ENCODE measurements at places on chromosomes 4 and X. TPM values are rescaled to one million over a fixed set of nuclear protein-coding genes. Genes with fewer than 3 reads are reported as not detected.

DNA sequence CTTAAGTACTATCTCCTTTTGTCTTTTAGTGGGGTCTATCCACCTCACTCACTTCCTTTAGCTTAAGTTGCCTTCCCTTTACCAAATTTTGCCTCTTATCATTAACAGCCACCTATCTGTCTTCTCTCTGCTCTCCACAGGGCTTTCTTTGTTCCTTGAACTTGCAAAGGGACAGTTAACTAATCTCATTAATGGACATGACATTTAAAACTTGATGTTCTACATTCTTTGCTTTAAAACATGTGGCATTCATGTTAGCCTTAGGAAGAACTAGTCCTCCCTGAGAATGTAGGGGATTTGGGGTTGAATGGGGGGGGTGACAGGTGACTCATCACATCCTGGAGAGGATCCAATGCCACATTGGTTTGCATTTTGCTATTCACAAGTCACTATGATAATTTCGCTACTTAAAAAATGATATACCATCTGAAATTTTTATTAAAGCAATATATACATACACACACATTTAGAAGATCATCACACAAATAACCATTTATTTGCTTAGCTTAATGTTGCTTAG lies 41.0 kb upstream of the DMD start:
- no peak overlapping the region for H3K27ac ChIP-seq
- DNase-seq, result no peak
- H3K4me1 ChIP-seq, result no peaks in the 10 kb centered on the region

DNA sequence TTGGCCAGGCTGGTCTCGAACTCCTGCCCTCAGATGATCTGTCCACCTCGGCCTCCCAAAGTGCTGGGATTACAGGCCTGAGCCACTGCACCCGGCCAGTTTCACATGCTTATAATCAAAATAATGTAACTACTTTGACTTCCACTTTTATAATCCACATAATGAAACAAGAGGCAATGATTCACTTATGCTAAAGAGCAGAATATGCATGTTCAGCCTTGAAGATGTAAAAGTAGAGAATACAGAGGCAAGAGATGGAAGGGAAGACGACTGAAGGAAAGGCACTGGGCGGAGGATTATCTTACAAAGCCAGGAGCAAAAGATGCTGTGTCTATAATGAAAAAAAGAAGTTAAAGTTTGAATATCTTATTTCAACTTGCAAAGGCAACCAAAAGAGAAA lies 13.3 kb upstream of the ZNF518B start:
- H3K36me3 ChIP-seq, result no peaks in the 10 kb centered on the region
- no peak for DNase-seq
- no peak overlapping the region for H3K4me3 ChIP-seq
- H3K27me3 ChIP-seq, result no peaks in the 10 kb centered on the region

GRCh38 chr4:76539979-76540378 lies 105.0 kb downstream of the SHROOM3 start:
- no peaks in the 10 kb centered on the region for H3K4me1 ChIP-seq
- no peaks in the 10 kb centered on the region for H3K36me3 ChIP-seq
- no peaks in the 10 kb centered on the region for H3K27me3 ChIP-seq
- DNase-seq, result peak; percentile 11
- H3K27ac ChIP-seq, result no peak overlapping the region
- H3K4me3 ChIP-seq, result no peak overlapping the region

GRCh38 chr4:53931461-53931961 lies 132.9 kb downstream of the CHIC2 start:
- no peaks in the 10 kb centered on the region for H3K4me1 ChIP-seq
- no peak overlapping the region for H3K27ac ChIP-seq
- DNase-seq, result no peak

DNA sequence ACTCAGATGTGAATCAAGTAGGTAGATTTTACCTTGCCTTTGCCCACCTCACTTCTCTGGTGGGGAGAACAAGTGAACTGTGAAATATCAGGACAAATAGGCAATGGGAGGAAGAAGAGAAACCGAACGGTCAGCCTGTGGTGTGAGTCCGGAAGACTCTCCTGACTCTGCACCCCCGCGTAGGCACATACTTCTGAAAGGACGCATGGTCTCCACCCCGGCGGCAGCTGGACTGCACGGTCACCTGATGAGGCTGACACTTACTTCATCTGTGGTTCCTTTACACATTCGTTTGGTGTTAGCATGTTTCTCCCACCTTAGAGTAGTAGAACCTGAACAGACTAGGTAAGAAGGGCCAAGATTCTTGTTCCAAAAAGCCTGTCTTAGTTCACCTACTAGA lies 58.4 kb downstream of the NELFA start:
- H3K36me3 ChIP-seq, result peaks cover 11% of the 10 kb centered on the region
- no peaks in the 10 kb centered on the region for H3K27me3 ChIP-seq
- H3K4me3 ChIP-seq, result no peak overlapping the region
- no peak overlapping the region for H3K27ac ChIP-seq

- no peaks in the 10 kb centered on the region for H3K27me3 ChIP-seq
- no peaks in the 10 kb centered on the region for H3K4me1 ChIP-seq
- H3K4me3 ChIP-seq, result no peak overlapping the region
These were observed 167.9 kb upstream of the GLRA2 start for GRCh38 chrX:14361435-14361834.

- peaks cover 8% of the 10 kb centered on the region for H3K36me3 ChIP-seq
- DNase-seq, result no peak
- no peaks in the 10 kb centered on the region for H3K27me3 ChIP-seq
- H3K4me1 ChIP-seq, result no peaks in the 10 kb centered on the region
- no peak overlapping the region for H3K4me3 ChIP-seq
These were observed 108.8 kb downstream of the C4orf51 start for GRCh38 chr4:145788755-145789154.

DNA sequence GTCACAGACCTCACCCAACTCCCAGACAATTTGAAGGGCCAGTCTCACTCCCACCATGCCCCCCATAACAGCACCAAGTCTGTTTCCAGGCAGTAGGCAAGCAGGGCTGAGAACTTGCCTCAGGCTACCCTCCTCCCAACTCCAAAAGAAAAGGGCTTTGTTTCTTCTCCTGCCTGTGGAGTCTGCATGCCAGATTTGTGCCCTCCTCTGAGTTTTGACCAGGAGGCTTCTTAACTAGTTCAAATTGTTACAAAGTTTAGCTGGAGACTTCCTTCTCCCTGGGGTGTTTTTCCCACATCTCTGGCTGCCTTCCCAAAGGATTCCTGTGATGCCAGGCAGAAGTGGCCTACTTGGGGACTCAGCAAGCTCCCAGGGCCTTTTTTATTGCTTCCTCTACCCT lies 29.6 kb downstream of the PBDC1 start:
- H3K36me3 ChIP-seq, result no peaks in the 10 kb centered on the region
- no peak overlapping the region for H3K4me3 ChIP-seq
- no peak for DNase-seq
- no peak overlapping the region for H3K27ac ChIP-seq

DNA sequence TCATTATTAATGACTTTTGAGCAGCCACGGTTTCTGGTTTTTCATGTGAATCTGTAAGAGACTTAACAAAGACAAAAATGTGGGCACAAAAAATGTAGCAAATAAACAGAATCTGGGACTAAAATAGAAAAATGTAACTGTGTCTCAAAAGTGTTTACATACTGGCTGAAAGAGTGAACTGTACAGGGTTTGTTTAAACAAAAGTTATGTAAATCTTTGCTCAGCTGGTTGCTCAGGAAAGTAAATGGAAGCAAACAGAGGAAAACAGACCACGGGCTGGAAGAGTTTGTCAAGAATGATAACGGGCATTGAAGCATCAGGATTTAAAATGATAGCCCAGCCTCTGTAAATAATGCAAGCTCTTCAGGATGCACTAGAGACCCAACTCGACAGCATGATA lies 921.8 kb upstream of the FTHL17 start:
- no peak for DNase-seq
- H3K27ac ChIP-seq, result no peak overlapping the region
- no peaks in the 10 kb centered on the region for H3K4me1 ChIP-seq
- no peaks in the 10 kb centered on the region for H3K27me3 ChIP-seq

- no peak overlapping the region for H3K27ac ChIP-seq
- H3K36me3 ChIP-seq, result no peaks in the 10 kb centered on the region
- no peak overlapping the region for H3K4me3 ChIP-seq
- no peaks in the 10 kb centered on the region for H3K4me1 ChIP-seq
- peak; percentile 34 for DNase-seq
- H3K27me3 ChIP-seq, result no peaks in the 10 kb centered on the region
These were observed 46.7 kb downstream of the CXCL13 start for GRCh38 chr4:77652237-77652897.

DNA sequence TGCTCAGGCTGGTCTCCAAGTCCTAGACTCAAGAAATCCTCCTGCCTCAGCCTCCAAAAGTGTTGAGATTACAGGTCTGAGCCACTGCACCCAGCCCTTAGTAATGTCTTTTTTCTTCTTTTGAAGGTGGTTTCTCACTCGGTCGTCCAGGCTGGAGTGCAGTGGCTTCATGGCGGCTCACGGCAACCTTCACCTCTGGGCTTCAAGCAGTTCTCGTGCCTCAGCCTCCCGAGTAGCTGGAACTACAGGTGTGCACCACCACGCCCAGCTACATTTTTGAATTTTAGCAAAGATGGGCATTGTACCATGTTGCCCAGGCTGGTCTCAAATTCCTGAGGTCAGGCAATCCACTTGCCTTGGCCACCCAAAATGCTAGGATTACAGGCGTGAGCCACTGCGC lies 32.3 kb upstream of the ASMTL start:
- H3K36me3 ChIP-seq, result no peaks in the 10 kb centered on the region
- no peak overlapping the region for H3K27ac ChIP-seq
- DNase-seq, result no peak
- H3K27me3 ChIP-seq, result no peaks in the 10 kb centered on the region
- no peak overlapping the region for H3K4me3 ChIP-seq

- no peaks in the 10 kb centered on the region for H3K36me3 ChIP-seq
- no peak overlapping the region for H3K4me3 ChIP-seq
- H3K27ac ChIP-seq, result peak overlapping the region; percentile 30
- no peaks in the 10 kb centered on the region for H3K27me3 ChIP-seq
- H3K4me1 ChIP-seq, result peaks cover 21% of the 10 kb centered on the region
- DNase-seq, result no peak
These were observed 44.5 kb downstream of the MGST2 start for GRCh38 chr4:139710073-139710472.

DNA sequence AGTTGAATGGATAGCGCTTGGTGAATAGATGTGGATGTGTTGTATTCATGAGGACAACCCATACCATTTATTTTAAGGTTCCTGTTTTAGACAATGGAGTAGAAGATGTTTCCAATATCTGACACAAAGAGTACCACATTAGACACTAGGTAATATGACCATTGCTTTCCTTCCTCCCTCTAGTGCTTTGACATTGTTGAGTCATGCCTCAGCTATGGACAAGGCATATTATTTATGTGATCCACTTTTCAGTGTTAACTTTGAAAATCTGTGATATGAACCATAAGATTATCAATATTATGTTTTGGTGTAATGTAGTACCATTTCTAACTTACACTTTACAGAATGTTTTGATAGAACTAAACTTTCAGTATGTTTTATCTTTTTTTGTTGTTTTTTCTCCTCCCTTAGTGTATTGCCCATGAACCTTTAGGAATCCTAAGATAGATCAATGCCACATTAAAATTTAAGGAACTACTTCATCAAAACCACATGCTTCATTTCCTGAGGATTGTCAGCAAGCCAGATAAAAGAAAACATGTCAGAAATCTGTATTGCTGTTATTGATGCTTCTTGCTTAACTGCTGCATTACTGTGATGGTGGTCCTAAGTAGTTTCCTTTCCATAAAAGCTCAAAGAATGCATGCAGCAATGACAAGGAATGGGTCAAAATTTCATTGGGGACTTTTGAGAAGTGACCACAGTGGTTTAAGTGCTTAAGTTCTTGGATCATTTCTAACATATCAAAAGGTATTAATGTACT lies 105.0 kb downstream of the PCDH7 start:
- no peaks in the 10 kb centered on the region for H3K27me3 ChIP-seq
- no peak overlapping the region for H3K4me3 ChIP-seq
- no peak overlapping the region for H3K27ac ChIP-seq
- peaks cover 35% of the 10 kb centered on the region for H3K4me1 ChIP-seq
- no peak for DNase-seq
- H3K36me3 ChIP-seq, result no peaks in the 10 kb centered on the region

DNA sequence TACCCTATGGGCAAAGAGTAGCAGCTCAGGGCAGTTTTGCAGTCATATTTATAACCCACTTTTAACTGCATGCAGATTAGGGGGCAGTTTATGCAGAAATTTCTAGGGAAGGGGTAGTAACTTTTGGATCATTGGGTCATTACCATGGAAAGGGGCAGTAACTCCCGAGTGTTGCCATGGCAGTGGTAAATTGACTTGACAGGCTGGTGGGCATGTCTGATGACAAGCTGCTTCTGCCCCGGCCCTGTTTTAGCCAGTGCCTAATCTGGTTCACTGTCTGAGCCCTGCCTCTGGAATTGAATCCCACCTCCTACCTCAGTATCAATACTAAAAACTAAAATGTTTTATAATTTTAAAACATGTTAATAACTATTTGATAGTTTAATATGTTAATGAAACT lies 362.1 kb upstream of the ATOH1 start:
- no peak overlapping the region for H3K27ac ChIP-seq
- DNase-seq, result peak; percentile 26
- no peaks in the 10 kb centered on the region for H3K4me1 ChIP-seq
- H3K4me3 ChIP-seq, result no peak overlapping the region
- H3K27me3 ChIP-seq, result no peaks in the 10 kb centered on the region

- H3K27ac ChIP-seq, result no peak overlapping the region
- H3K4me3 ChIP-seq, result no peak overlapping the region
- no peaks in the 10 kb centered on the region for H3K36me3 ChIP-seq
- no peak for DNase-seq
These were observed 133.1 kb downstream of the IDS start for GRCh38 chrX:149371986-149372385.

- H3K36me3 ChIP-seq, result no peaks in the 10 kb centered on the region
- no peaks in the 10 kb centered on the region for H3K27me3 ChIP-seq
- peaks cover 3% of the 10 kb centered on the region for H3K4me1 ChIP-seq
- no peak overlapping the region for H3K27ac ChIP-seq
- DNase-seq, result peak; percentile 94
These were observed 87.2 kb downstream of the AREG start for GRCh38 chr4:74531963-74532794.

DNA sequence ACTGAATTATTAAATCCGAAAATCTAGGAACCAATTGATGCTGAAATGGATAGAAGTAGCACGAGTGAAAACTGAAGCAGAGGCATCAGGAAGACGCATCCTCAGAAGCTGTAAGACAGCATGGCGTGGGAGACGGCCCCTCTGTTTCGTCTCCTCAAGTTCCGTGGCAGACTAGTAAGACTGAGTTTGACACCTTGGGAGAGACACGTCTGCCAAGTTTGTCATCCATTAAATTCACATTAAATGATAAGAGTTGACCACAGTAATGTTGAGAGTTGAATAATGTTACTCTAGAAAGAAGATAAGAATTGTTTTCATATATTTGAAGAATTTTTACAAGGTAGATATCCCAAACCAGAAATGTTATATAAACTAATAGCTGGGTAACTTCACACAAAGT lies 736.1 kb upstream of the FRG1 start:
- H3K36me3 ChIP-seq, result no peaks in the 10 kb centered on the region
- peaks cover 7% of the 10 kb centered on the region for H3K4me1 ChIP-seq
- H3K4me3 ChIP-seq, result no peak overlapping the region
- H3K27me3 ChIP-seq, result no peaks in the 10 kb centered on the region

The BRS3 gene
- not detected for total RNA-seq

The CYBB gene
- 0.60 TPM for total RNA-seq

The ADH1A gene
- not detected for total RNA-seq

The GPC4 gene
- 17.3 TPM for total RNA-seq

The ABCG2 gene
- total RNA-seq, result not detected

The SSX1 gene
- total RNA-seq, result not detected

The DIPK2B gene
- total RNA-seq, result 0.21 TPM

The GPR34 gene
- not detected for total RNA-seq

The RTL9 gene
- 1.4 TPM for total RNA-seq

The LDB2 gene
- 7.4 TPM for total RNA-seq

The CT45A3 gene
- not detected for total RNA-seq

The TMEM156 gene
- total RNA-seq, result not detected

The POU4F2 gene
- total RNA-seq, result not detected

Data from cardiac muscle cell (in vitro differentiated cells and primary cell).